ENCODE measurements at places on chromosomes 2 and 18.
A peak's percentile ranks its signal among the peaks of the same experiment; 100 is the strongest.

DNA sequence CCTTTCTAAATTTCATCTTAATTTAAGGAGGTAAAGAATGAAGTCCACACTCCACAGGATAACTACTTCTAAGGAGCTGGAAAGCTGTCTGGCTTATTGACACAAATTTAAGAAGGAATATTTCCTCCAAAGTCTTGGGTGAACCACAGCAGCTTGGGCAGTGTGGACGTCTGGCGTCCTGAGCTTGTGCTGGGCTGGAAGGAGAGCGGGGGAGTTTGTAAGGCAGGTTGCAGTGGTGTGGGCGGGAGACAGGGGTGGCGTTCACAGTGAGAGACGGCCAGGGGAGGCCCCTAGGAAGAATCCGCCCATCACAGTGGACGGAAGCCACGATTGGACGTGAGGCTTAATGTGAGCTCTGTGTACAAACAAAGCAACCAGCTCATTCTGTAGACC, 25.7 kb downstream of the ADI1 start:
- no peak for DNase-seq

DNA sequence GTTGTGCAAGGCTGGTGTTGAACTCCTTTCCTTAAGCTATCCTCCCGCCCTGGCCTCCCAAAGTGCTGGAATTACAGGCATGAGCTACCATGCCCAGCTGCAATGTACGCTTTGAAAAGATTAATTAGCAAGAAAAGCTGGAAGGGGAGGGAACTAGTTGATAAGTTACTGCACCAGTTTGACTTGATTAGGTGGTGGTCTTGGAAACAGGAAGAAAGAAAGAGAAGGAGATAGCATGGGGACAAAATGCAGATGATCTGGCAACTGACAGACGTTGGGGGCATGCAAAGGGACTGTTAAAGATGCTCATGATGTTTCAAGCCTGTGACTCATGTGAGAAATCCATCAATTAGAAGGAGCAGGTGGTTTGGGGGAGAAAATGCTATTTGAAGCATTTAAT, 68.6 kb downstream of the PLEKHM3 start:
- DNase-seq: no peak

GRCh38 chr18:42268186-42268725, 313.2 kb downstream of the PIK3C3 start:
- no peak for DNase-seq

- no peak for DNase-seq
These were observed 19.8 kb downstream of the EPHA4 start for GRCh38 chr2:221552291-221552690.

DNA sequence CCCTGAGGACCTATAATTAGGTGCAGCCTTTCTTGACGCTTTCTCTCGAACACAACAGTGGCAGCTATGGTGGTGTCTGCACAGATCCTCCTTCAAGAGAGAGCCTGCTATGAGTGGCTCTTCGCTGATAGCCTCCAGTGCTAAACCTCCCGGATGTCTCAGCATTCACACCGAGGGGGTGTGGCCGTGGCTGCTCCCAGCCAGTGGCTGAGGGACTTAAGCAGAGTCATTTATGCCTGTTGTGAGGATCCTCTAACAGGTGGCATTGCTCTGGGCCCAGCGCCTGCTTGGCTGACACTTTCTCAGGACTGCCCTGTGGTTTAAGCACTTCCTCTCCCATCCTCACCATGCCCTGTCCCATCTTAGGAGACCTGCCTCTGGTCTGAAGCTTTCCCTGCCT, 592.0 kb upstream of the LRRTM1 start:
- no peak for DNase-seq

DNA sequence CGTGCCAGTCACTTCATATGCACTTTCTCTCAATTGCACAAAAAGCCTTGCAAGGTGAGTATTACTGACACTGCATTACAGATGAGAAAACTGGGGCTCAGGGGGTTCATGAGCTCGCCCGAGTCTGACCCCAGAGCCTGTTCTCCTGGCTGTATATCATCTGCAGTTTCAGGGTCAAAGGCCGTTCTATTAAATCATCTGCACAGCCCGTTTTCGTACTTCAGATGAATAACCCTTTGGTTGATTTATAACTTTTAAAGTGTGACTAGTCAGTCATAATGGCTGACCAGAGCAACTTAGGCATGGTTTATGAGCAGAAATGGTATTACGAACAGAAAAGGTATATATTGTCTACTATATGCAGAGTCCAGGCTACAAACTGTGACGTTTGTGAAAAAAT, 35.3 kb upstream of the NPAS2 start:
- DNase-seq: no peak

DNA sequence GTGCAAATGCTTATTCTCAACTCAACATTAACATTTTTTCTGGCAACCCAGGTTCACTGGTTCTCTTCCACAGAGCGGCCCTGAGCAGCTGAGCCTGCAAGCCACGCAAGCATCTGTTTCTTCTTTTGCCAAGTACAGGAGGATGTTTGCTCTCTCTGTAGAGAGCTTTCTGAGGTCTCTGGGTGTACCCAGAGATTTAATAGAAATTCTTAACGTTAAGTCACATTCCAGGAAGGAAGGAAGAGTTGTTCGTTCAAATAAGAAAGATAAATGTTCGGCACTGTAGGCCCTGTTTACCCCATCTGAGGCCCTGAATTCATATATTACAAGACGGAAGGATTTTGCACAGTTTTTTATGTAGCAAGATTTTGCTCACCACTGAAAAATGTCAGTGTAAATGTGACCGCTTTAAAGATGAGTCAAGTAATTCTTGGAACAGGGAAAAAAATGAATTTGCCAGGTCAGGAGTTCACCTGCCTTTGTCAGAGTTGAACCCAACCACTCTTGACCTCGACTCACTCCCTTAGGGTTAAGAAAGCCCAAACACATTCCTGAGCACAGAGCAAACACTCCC, 30.1 kb downstream of the KCTD18 start:
- DNase-seq: peak; percentile 50

DNA sequence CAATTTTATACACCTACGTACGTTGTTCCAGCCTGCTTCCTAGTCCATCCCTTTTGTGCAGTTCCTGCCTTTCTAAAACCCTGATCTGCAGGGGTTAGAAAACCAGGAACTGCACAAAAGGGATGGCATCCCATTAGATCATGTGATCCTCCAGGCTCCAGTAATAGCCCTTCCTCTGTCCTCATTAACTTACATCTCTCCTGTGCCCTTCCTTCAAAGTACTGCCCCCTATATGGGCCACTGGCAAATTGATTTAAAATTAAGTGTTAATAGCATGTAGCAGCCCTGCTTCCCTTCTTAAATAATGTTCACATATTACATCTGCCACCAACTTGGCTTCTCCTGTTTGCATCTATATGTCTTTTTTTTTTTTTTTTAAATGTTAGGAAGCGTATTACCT, 61.3 kb upstream of the NXPH2 start:
- no peak for DNase-seq

DNA sequence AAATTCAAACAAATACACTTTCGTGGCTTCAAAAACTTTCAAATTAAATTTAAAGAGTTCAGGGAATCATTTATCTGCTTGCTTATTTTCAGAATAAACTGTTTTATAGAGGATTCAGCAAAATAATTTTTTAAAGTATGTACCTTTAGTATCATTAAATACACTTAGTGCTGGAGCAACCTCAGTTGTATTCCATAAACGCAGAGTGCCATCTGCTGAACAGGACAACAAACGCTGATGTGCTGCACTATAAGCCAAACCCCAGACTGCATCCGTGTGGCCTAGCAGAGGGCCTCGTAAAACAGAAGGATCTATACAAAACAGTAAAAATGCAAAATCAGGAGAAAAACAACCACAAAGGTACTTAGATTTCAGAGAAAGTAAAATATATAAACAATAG, 108.6 kb downstream of the STRN start:
- no peak for DNase-seq

GRCh38 chr2:220574038-220574437, 946.6 kb downstream of the SLC4A3 start:
- DNase-seq: no peak

DNA sequence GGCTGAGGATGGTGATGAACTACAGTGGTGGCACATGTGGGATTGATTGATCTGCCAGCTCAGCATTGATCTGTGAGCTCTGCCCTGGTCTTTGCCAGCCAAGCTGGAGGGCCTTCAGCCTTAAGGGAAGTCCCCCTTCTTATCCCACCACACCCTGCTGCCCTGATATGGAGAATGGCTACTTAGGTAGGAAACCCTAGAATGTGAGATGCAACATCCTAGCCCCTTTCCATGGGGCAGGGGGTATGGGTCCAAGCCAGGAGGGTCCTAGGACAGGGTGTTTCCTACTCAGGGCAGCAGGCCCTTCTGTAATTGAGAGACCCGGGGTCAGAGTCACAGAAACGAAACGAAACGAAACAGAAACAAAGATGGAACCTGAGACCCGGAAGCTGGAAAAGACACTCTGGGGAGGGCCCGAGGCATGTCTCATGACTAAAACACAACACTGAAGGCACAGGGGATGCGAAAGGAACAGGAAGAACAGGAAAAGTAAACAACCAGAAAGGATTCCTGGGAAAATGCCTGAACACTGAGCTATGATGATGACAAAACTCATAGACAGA, 16.9 kb upstream of the SULT1C2 start:
- no peak for DNase-seq

DNA sequence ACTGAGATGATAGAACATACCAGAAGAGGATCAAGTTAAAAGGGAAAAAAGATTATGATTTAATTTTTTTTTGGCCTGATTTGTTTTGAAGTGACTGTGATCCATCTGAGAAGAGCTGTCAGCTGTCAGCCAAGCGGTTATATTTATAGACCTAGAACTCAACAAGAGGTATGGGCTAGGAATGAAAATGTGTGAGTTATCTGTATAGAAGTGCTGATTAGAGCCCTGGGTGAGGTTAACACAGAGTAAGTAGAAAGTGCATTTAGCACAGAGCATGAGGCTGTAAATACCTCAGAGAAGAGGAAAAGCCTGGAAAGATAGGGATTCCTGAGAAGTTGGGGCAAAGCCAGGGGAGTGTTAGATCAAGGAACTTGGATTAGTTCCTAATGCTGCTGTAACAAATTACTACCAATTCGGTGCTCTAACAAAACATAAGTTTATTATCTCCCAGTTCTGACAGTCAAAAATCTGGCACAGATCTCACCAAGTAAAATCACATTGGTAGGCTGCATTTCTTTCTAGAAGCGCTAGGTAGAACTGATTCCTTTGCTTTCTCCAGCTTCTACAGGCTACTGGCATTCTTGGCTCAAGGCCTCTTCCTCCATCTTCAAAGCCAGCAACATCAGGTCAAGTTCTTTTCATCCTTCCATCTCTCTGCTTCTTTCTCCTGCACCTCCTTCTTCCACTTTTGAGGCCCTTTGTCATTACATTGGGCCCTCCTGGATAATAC, 197.4 kb upstream of the SPHKAP start:
- no peak for DNase-seq

- no peak for DNase-seq
These were observed 759 bp upstream of the ACTR1B start for GRCh38 chr2:97664636-97664970.

GRCh38 chr18:51461956-51462355, 264.5 kb upstream of the MEX3C start:
- DNase-seq: no peak

DNA sequence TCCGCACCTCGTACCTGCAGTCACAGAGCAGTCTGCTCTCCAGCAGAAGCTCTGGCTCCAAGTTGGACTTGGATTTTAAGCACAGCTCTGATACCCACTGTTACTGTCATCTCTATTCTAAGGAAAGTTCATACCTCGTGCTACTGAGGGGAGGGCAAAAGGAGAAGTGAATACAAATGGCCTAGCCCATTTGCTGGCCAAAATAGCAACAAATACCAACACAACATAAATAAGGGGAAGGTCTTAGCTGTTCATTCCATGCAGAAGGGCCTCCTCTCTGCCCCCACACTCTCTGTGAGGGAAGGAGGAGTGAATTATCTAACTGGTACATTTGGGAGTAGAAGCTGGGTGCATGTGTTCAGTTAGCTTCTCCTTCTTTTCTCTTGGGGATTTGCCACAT, 739.4 kb upstream of the RAB6C start:
- DNase-seq: no peak

GRCh38 chr2:26478366-26478765, 442 bp upstream of the OTOF start:
- no peak for DNase-seq

- DNase-seq: no peak
These were observed 45.4 kb upstream of the CTDP1 start for GRCh38 chr18:79634186-79634585.

DNA sequence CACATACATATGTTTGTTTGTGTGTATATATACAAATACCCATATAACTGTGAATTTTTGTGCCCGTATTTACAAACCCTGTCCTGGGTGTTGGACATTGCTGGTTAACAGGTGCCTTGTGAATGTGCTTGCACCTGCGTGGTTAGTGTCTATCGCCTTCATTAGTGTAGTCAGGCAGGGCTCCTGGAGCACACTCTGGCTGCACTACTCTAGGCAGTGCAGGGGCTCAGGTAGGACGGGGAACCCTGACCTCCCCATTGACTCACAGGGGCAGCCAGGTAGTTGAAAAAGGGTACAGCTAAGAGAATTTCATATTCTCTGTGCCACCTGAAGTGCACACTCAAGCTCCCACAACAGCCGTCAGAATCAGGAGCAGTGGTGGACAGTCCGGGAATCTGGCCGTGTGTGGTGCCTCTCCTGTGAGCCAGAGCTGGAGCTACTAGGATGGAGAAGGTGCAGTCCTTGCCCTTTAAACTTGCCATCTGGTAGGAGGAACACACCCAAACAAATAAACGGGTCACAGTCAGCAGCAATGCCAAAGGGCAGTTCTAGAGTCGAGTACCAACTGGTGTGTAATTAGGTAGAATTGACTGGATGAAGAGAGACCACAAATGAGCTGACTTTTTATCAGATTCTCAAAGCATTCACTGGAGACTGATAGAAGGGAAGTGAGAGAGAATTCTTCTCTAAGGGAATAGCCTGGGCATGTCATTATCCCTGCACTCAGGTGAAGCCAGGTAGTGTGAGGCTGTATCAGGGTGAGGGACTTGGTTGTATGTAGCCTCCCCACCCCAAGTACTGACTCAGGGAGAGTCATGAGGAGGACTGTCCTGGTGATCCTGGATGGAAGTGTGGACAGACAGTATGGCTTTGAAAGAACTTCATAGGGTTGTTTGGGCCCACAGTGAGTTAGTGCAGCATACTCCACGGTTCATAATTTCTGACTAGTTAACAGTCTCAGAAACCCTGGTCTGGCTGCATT, 44.1 kb downstream of the FARP2 start:
- no peak for DNase-seq

- no peak for DNase-seq
These were observed 7.1 kb downstream of the HDHD2 start for GRCh38 chr18:47143153-47143552.

- no peak for DNase-seq
These were observed 114.7 kb upstream of the TNP1 start for GRCh38 chr2:216974321-216975302.

DNA sequence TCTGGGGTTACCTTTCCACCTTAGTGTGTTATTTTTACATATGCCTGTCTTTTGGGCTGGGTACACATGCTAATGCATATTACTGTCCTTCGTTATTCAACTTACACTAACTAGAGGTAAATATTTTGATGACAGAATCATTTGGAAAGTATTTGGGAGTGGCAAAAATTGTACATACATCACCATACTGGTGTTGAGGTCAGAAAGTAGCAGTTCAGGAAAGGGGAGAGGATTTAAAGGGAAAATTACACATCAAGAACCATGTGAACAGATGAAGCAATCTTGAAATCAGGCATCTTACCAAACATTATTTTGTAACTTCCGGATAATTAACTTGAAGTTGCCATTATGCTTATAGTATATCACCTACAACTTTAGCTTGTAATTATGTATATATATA, 379.7 kb downstream of the RND3 start:
- DNase-seq: no peak

Measured in AG09309 (cell line).